ENCODE measurements at places on chromosomes 5 and 9.

DNA sequence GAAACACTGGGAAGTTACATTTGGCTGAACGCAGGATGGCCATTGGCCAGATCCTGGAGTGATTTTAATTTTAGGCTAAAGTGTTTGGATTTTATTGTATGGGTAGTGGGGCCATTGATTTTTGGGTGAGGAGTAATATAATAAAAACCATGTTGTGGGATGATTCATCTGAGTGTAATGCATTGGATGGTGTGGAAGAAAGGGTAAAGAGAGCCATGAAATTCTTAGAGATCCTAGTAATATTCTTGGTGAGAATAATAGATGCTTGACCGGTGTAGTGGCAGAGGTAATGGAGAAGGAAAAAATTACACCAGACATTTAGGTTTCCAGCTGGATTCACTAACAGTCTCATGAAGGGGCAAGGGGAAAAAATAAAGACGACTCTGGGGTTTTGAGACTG is 158.1 kb downstream of the NPR3 start:
- no peak for DNase-seq

DNA sequence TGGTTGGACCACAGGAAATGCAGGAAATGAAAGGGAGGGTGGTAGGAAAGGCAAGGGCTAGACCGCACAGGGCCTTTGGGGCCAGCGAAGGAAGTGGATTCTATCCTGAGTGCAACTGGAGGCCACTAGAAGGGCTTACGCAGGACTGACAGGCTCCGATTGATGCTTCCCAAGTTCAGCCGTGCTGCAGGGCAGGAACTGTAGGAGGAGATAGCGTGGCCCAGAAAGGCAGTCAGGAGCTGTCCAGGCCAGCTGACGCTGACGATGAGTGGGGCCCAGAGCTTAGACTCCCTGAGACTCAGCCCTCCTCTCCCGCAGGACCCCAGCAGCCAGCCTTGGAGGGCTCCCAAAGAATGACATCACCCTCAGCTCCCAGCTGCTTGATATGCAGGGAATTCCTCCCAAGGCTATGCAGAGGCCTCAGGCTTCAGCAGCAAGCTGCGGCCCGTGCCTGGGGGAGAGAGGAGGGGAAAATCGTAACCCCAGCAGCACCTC is 48.8 kb downstream of the KCNIP1 start:
- DNase-seq: peak; percentile 93

GRCh38 chr5:64569858-64570257 is 64.0 kb downstream of the RGS7BP start:
- no peak for DNase-seq

DNA sequence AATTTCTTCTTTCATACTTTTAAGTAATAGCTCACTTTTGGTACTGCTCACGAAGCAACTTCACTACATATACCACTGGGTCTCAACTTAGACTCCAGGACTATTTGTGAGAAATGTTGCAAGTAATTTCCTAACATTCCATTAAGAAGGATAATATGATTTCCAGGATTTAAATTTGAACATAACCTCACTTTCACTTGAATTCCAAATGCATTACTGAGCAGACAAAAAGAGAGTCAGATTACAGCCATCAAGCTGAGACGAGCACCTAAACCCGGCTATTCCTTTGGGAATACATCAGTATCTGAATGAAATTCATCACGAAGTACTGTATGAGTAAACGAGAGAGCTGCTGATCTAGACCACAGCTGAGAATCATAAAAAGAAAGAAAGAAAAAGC is 47.3 kb downstream of the LIFR start:
- DNase-seq: no peak

DNA sequence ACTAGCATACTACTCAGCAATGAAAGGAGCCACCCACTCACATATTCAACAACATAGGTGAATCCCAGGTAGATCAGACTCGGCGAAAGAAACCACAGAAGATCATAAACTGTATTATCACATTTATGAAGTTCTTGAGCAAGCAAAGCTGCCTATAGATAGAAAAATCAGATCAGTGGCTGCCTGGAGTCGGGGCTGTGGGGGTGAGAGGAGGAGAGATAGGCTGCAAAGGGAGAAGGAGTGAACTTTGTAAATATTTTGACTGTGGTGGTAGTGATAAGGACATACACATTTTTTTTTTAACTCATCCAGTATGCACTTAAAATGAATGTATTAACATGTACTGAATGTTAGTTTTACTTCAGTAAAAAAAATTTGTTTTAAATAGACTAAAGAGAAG is 23.5 kb upstream of the TMEM174 start:
- no peak for DNase-seq
